CD4-positive, alpha-beta T cell treated with Interleukin-4 for 4 hours (primary cell): ENCODE measurements at places on chromosomes 6 and 20.

DNA sequence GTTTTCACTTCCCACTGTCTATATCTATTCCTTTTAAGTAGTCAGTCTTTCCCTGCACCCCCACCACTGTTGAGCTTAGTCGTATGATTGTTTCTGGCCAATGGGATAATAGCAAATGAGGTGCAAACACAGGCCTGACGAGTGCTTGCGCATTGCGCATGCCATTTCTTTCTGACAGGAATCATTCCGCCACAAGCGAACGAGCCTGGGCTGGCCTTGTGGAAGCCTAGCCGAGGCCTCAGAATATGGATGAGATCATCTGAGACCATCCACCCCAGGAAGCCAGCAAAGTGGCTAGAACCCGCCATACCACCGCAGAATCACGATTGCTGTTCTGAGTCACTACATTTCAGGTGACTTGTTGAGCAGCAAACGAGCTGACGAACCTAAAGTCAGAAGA lies 52.2 kb upstream of the PRL start:
- no peak for DNase-seq

- DNase-seq: no peak
Measured at GRCh38 chr20:8658103-8658502, 410.8 kb upstream of the PLCB4 start.

- DNase-seq: no peak
Measured at GRCh38 chr6:106870824-106871717, 103.5 kb downstream of the CD24 start.

DNA sequence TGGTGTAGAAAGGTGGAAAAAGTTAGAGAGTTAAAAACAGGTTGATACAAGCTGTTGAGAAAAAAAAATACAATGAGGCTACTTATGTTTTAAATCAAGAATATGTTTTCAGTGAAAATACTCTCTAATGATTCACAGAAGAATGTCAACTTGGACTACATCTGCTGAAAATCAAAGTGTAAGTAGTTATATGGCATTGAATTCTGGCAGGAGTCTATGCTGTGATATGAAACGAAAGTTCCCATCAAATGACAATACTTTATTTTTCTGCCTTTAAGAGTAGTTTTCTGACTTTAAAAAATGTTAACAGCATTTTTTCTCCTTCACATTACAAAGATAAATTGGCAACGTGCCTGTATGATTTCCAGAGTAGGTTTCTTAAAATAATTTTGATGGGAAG lies 158.3 kb downstream of the EYA4 start:
- DNase-seq: no peak

DNA sequence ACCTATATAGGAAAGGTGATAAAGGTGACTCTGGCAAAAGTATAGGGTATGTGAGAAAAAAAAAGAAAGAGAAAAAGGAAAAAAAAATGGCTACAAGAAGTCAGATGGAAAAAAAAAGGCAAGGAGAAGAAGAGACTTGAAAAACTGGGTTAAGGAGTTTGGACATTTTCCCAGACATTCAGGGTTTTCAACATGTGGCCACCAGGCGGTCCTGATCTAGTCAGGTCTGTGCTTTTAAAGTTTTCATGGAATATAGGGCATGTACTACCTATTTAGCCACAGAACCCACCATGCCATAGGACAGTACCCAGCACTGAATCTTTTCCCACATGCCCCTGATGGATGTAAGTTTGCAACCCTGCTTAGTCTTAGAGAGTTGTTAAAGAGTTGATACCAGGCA lies 433.7 kb downstream of the MAFB start:
- no peak for DNase-seq

- no peak for DNase-seq
Measured at GRCh38 chr6:69948479-69949114, 82.2 kb downstream of the COL19A1 start.

DNA sequence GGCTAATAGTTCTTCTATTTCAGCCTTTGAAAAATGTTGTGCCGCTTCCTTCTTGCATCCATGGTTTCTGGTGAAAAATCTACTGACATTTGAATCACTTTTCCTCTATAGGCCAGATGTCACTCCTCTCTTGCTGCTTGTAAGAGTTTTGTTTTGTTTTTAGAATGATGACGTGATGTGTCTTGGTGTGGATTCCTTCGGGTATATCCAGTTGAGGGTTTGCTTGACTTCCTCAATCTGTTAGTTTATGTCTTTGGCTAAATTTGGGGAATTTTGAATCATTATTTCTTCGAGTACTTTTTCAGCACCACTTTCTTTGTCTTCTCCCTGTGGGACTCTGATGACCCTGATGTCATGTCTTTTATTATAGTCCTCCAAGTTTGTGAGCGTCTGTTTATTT lies 175.5 kb downstream of the MYLK4 start:
- DNase-seq: no peak

DNA sequence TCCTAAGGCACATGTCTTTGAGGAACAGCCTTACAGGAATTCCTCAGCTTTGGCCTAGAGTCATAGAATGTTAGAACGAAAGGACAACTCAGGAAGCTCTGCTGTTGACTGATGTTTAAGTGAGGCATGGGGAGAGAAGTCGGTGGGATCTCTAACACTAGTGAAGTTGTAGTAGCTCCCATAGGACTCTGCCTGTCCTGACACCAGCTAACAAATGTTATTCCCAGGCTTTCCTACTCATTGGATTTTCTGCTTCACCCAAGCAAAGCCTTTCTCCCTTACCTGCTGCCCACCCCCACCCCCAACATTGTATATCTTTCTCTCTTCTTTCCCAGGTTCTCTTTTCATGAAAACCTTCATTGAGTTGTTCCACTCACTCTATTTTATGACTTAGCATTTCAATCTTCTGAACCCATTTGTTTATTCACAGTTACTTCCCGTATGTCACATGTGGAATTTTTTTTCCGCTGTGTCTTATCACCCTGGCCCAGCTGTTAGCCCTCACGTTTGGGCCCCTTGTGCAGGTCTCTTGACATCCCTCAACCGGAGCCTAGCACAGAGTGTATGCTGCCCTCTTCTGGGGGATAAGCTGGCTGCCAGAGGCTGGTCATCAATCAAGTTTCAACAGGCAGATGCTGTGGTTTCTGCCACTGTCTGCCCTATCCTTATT lies 39.2 kb upstream of the RNF8 start:
- DNase-seq: peak; percentile 31

GRCh38 chr6:107729098-107729497 lies 95.0 kb downstream of the SCML4 start:
- no peak for DNase-seq

GRCh38 chr6:137731960-137732616 lies 135.0 kb upstream of the TNFAIP3 start:
- DNase-seq: no peak

DNA sequence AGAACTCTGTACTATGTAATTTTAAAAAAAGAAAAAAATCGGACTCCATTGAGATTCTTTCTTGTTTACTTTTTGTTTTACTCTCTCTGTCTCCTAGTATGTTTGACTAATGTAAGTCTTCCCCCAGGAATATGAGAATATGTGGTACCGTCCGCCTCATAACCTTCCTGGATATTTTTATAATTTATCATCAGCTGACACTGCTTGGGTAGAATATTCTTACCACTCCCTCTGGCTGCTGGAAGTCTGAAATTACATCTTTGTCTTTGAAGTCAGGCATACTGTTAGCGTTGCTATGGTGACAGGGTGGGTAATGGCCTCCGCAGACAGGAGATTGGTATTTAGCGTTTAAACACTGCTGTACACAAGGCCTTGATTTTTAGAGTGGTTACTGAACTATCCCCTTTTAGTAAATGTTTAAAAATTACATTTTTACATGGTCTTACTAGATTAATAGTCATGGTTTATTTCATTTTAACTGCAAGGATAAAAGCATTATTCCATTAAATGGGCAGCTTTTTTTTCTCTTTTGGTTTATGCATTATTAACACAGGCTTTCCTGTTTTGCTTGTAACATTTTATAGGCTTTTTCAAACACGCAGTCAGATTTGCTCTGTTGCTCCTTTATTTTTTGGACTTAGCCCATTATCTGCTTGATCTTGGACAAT lies 176.4 kb downstream of the ARID1B start:
- peak; percentile 77 for DNase-seq

- DNase-seq: no peak
Measured at GRCh38 chr6:9647599-9647998, 767.3 kb downstream of the TFAP2A start.

GRCh38 chr6:130215526-130215925 lies 7.2 kb downstream of the SAMD3 start:
- peak; percentile 84 for DNase-seq

DNA sequence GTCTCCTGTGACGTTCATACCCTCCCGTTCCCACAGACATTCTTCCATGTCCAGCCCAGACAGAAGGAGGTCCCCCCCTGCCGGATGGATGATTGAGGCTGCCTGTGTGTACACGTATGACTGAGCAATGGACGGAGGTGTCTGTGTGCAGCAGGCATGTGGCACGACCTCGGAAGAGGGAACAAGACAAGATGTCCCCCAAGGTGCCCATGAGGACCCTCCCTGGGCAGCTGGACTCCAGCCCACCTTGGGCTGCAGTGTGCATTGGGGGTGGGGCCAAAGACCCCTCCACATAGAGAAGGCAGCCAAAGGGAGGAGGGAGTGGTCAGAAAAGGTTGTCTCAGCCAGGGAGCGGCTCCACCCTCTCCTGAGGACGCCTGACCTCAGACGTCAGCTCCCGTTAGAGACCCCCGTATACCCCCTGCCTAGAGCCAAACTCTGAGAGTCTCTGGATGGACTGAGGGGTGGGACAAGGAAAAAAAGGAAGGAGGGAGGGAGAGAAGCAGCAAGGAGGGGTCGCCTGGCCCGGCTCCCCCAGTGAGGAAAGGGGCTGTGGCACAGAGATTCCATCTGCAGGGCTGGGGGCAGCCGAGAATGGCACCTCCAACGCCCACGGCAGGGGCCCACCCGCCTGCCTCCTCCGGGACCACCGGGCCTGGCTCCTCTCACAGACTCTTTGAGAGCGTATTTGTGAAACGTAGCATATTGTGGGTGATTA lies 92.9 kb upstream of the BHLHE23 start:
- no peak for DNase-seq

DNA sequence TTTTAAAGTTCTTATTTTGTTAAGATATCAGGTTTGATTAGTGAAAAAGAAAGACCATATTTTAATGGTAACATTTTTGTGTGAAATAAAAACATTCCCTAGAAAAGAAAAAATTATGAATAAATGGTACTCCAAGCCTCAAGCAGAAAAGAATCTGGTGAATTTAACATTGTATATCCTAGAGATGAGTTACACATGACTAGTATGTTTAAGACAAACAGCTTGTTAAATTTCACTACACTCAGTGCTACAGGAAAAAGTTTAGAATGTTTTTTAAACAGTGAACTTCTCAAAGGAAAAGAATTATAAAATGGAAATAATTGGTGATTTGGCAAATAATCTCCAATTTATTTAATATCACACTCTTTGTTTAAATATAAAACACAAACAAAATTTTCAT lies 222.7 kb upstream of the MCHR2 start:
- no peak for DNase-seq

DNA sequence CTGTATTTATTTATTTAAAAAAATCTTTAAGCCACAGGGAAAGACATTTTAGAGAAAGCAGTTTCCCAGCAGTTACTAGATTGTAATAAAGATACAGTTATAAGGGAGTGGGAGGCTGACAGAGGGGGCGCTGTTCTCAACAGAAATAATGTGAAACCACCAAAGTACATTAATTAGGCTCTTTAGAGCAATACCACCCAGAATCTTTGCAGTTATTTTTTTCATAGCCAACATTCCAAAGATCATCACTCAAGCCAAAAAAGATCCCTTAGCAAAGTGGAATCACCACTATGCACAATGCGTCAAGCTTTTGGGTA lies 331.3 kb upstream of the DEFB112 start:
- DNase-seq: no peak

GRCh38 chr6:103042336-103042735 lies 1648.8 kb downstream of the GRIK2 start:
- no peak for DNase-seq

GRCh38 chr6:10837622-10837994 lies 731 bp downstream of the MAK start:
- DNase-seq: no peak

DNA sequence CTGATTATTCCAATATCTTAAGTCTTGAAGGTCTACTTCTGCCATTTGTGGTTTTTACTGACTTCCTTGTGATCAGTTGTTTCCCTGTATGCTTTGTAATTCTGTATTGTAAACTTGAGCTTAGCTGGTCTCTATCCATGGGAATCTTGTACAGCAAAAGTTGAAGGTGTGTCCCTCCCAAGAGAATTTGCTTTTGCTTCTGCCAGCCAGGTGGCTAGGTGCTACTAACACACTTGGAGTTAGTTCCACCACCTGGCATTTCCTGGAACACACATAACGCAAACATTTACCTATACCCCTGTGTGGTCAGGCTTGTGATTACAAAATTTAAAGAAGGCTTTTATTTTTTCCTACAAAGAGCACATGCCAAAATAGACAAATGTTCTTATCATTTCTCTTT lies 141.2 kb downstream of the GRM4 start:
- no peak for DNase-seq

GRCh38 chr6:147421903-147422302 lies 86.6 kb upstream of the SAMD5 start:
- no peak for DNase-seq

DNA sequence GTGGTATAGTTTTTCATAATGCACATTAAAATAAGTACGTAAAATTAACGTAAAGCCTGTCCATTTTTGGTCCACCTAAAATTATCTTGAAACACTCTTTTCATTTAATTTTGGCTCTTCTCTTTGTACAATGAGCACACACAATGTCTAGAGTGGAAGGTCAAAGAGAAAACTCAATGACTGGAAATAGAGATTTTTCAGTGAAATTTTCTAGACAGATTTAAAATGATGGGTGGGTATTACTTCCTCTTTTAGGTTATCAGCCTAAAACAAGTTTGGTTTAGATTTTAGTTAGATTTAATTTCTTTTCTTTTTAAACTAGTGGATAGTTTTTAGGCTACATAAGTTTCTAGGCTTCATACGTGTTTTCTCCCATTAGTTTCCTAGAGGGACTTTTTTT lies 24.9 kb downstream of the DSE start:
- DNase-seq: no peak

DNA sequence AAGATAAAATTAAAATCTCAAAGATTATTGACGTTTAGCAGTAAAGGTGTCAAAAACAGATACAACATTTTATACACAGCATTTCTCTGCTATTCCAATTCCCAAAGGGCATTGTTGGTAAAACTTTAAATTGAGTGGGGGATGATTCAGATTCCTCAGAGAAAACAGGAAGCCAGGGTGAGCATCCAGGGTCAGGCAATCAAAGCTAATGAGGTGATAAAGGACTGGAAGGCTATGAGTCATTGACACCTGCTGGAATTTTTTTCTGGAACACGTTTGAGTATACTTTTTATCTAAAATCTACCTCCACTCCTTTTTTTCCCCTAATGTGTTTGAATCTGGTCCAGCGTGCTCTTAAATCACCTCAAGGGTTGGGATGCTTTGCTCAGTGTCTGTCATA lies 52.2 kb downstream of the FKBP1C start:
- DNase-seq: no peak

GRCh38 chr6:150915880-150916265 lies 50.4 kb downstream of the MTHFD1L start:
- no peak for DNase-seq

GRCh38 chr6:129120856-129121638 lies 238.1 kb downstream of the LAMA2 start:
- no peak for DNase-seq
